ENCODE measurements at places on chromosomes 3 and 15.

DNA sequence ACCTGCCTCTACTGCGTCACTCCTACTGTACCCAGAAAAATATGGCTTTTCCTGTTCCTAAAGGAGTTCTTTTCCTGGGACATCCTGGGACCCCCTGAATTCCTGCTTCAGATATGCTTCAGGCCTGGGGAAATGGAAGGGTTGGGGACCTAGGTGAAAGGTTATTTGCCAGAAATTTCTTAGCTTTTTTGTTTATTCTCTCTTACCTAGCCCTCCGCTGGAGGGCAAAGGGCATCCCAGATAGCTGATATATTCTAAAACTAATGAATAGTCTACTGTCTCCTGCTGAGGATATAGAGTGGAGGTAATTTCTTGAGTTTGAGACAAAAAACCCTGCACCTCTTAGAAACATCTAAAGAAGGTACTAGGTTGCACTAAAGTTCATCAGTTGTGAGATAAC is 3.6 kb upstream of the ZNF148 start:
- DNase-seq = no peak

- no peak for DNase-seq
Measured at GRCh38 chr3:52606373-52607085, 70.1 kb downstream of the UQCC5 start.

- DNase-seq = no peak
Measured at GRCh38 chr3:157135671-157136396, 24.1 kb downstream of the CCNL1 start.

- no peak for DNase-seq
Measured at GRCh38 chr3:190586631-190587011, 72.7 kb downstream of the IL1RAP start.

DNA sequence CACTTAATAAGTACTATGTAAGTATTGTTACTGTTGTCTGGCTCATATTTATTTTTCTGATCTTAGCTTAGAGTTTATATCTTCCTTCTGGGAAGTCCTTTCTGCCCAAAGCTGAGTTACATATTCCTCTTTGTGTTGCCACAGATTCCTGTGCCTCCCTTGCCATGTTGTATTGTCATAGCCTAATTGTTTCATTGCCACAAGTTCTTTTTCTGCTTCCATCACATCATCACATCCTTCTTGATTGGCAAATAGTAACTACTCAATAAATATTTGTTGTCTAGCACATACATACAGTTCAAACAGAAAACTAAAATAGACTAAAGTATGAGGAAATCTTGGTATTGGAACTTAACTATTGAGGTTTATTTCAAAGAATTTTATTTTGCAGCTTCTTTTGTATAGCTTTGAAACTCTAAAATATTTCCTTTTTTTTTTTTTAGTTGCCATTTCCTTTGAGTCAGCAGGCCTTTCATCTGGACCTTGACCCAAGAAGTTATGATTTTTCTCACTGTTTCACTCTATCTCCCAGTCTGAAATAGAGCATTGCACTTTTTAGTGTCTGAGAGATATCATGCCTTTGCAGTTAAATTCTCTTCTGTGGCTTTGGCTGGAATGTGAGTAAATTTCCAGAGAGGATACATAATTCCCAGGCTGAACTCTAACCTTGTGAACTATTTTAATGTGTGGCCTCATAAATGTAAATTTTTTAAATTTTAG is 98.2 kb downstream of the ZNF609 start:
- no peak for DNase-seq

- no peak for DNase-seq
Measured at GRCh38 chr3:175002732-175003143, 143.6 kb downstream of the NAALADL2 start.

DNA sequence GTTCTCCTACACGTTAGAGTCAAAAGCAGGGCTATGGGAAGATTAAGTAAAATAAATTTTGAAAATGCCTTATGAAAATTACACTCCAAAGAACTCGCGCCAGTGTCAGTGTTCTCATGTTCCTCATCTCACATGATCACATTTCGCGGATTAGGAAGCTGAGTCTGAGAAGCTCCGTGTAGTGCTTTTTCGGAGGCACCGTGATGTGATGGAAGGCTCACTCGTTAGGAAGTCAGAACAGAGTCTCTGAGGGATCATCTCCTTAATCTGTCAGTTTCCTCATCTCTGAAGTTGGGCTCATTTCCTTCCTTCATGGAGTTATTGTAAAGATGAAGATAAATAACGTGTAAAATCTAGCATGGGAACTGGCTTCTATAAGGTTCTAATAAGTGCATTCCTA is 3.2 kb downstream of the ADIPOQ start:
- DNase-seq = no peak

GRCh38 chr15:67311731-67312130 is 57.1 kb downstream of the IQCH start:
- DNase-seq = no peak

- DNase-seq = no peak
Measured at GRCh38 chr15:36428102-36428845, 151.2 kb upstream of the CDIN1 start.

DNA sequence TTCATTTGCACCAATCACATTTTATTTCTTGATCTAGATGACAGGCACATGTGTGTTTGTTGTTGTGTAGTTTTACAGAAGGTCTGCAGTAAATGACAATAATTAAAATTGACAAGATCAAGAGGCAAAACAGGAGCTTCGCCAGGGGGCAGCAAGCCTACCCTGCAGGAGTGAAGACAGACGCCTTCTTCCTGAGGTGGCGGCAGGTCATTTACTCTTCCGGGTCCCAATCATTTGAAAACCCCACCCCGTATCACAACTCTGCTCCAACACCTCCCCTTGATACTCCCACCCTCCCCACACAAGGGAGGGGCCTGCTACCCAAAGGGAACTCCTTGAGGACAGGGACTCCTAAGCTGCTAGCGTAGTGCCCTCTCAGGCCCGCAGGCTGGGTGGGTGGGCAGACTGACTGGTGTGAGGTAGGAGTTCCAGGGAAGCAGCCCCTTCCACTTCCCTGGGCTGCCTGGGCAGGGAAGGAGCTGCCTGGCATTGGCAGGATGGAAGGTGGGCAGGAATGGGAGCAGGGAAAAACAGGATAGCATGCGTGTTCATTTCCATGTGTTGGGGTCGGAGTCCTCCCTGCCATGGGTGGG is 13.1 kb downstream of the CHDH start:
- DNase-seq = no peak

DNA sequence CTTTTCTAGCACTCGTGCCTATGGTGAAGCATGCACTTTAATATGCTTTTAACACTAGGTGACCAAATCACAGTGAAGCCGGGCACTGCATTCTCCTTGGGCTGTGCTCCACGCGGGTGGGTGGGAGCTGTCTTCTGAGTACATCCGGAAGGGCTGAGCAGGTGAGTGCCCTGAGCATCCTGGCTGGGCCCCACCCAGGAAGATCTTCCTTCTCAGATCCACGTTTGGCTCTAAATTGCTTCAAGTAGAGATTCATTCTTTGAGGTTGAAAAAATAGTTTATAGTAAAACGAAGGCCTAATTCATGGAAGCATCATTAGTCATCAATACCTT is 73.9 kb upstream of the BLM start:
- DNase-seq = no peak

GRCh38 chr15:59237119-59237855 is 30.6 kb downstream of the LDHAL6B start:
- no peak for DNase-seq

DNA sequence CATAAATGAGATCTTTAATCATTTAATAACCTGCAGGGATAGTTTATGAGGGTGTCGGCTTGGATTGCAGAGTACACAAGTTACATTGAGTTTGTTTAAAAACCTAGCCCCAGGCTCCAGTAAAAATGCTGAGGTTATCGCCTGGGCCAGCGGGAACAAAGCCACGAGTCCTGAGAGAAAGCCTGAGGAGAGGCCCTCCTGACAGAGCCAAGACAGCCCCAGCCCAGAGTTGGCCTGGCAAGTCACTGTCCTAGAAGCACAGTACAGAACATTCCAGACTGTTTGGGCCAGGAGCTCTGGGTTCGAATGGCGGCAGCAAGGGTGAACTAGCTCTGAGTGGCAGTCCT is 32.4 kb downstream of the SEC61A1 start:
- no peak for DNase-seq

DNA sequence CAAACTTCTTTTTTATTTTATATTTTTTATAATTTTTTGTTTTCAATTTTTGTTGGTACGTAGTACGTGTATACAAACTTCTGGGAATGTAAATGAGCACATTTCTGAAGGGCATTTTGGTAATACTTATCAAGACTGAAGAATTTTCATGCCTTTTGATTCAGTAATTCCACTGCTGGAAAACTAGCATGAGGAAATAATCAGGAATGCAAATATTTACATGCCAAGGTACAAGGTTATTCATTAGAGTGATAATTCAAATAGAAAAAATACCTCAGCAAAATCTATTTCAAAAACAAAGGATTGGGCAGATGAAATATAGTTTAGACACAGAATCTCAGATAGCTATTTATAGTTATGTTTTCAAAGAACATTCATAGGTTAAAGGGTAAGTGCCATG is 128.7 kb downstream of the DMXL2 start:
- no peak for DNase-seq

GRCh38 chr3:155420881-155421486 is 127.5 kb upstream of the STRIT1 start:
- no peak for DNase-seq

DNA sequence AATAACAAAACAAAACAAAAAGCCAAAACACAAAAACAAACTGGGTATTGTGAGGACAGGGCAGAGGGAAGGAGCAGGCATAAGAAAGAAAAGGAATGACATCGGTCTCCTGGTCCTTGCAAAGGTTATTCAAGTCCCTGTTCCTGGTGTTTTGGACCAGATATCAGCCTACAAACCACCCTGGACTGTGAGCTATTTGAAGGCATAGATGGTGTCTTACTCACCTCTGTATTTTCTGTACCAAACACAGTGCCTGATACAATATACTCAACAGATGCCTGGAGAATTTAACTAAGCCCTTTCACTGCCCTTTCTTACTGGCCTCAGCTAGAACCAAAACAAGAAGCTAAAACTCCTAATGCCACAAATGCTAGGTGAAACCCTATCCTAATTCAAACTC is 197.0 kb downstream of the TIGIT start:
- DNase-seq = no peak

GRCh38 chr3:16508243-16508578 is 5.3 kb downstream of the RFTN1 start:
- DNase-seq = no peak

- DNase-seq = no peak
Measured at GRCh38 chr15:38208206-38208605, 44.4 kb upstream of the SPRED1 start.

GRCh38 chr3:67692621-67693020 is 38.2 kb upstream of the SUCLG2 start:
- no peak for DNase-seq

DNA sequence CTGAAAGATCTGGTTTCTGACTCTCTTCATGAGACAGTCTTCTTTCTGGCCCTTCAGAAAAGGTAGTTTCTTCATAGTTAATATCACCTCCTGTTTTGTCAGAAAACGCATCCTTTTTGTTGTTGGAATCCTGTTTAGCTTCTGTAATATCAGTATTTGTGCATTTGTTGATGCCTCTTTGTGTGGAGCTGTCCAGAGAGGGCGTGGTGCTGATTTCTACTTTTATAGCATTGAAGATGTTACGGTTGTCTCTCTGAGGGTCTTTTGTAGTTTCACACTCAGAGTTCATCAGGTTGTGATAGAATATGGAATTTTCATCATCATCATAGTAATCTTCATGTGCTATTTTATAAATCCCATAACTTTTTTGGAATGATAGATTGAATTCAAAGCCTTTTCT is 8.9 kb downstream of the GPR149 start:
- DNase-seq = no peak

- no peak for DNase-seq
Measured at GRCh38 chr3:164903820-164904451, 174.4 kb downstream of the SI start.

GRCh38 chr15:55618387-55618786 is 30.2 kb upstream of the PYGO1 start:
- DNase-seq = no peak

- no peak for DNase-seq
Measured at GRCh38 chr15:89128320-89129122, 40.3 kb downstream of the ABHD2 start.

DNA sequence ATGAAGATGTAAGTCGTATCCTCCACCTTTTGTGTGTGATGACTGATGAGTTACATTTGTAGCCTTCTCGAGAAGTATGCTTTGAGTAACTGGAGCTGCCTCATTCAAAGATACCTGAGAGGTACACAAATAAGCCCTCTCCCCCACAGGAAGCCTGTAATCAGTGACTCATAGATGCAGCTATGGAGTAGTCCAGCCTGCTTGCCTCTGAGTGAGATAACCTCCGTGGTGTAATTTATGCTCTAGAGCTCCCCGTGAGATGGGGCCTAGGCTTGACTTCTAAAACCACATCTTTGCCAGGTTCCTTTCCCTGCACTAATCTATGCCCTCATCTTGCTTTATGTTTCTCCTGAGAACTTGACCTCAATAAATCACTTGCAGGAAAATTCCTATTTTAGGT is 291.7 kb downstream of the SUCLG2 start:
- DNase-seq = no peak

DNA sequence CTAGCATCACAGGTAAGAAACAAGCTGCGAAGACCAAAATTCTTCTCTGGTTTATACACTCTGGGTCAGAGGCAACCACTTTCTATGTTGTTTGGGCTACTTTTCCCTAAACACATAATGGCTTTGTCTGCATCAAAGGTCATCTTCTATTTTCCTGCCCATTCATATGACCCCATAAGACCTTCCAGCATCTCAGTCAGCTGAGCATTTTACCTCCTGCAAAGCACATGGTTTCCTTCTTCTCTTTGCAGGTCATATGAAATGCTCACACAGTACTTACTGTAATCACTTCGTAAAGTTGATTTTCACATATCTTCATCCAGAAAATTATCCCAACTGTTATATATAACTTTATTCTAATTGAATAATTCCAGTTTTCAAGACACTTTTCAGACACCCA is 34.8 kb downstream of the LIPC start:
- DNase-seq = no peak

DNA sequence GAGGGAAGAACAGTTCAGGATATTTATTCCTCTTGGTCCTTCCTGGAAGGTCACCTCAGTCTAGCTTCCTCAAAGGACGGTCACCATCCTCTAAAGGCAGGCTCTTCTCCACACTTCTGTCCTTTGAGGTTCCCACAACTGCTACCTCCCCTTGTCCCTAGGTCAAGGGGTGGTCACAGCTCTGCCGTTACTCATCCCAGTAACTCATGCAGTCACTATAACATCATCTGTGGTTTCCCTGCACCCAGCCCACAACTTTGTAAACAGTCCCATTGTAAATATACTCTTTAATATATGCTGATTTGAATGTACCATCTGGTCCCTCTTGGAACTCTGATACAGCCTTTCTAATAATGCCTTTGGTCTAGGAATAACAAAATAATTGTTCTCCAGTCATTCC is 887.4 kb downstream of the FHIT start:
- no peak for DNase-seq

DNA sequence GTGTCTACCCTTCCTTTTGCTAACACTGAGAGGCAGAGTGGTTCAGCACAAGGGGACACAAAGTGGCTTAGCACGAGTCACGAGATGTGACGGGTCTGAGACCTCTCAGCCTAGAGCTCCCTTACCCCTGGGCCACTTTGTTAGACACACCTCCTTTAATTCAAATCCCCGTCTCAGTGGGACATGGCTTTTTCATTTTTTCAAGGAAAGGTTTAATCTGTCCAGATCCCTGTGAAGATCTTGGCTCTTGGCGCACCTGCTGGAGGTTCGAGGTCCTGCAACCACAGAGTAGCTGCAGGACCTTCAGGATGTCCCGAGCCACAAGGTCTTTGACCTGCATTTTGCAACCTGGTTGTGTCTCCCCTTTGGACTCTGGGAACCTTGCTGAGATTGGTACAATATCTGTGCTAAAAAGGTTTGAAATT is 52.0 kb downstream of the LPP start:
- no peak for DNase-seq
